ENCODE measurements at places on chromosomes 3 and 15.

- no peak for DNase-seq
These were observed 124.8 kb downstream of the ATP10A start for GRCh38 chr15:25738171-25738965.

GRCh38 chr3:16898595-16899395 is 14.0 kb downstream of the PLCL2 start:
- DNase-seq = no peak

GRCh38 chr3:194736896-194737600 is 51.4 kb downstream of the FAM43A start:
- no peak for DNase-seq

- DNase-seq = no peak
These were observed at the start of gene LTF for GRCh38 chr3:46464326-46465195. LTF (minus strand) TSS chr3:46464905; CDS start chr3:46464867, 38 bp downstream.

DNA sequence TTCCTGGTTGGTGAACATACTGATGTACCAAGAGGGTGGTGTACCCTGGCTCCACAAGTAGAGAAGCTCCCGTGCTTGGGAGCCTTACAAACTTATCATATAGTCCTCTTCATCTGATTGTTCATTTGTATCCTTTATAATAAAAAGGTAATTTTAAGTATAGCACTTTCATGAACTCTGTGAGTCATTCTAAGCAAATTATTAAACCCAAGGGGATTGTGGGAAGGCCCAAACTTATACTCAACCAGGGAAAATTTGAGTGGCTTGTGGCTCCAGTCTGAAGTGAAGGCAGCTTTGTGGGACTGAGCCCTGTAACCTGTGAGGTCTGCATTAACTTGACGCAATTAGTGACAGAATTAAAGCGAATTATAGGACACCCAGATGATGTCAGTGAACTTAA is 29.0 kb downstream of the TTBK2 start:
- DNase-seq = no peak

- DNase-seq = no peak
These were observed 80.6 kb downstream of the ARIH1 start for GRCh38 chr15:72554471-72555425.

GRCh38 chr3:167843481-167843880 is 108.0 kb downstream of the SERPINI1 start:
- DNase-seq = no peak

DNA sequence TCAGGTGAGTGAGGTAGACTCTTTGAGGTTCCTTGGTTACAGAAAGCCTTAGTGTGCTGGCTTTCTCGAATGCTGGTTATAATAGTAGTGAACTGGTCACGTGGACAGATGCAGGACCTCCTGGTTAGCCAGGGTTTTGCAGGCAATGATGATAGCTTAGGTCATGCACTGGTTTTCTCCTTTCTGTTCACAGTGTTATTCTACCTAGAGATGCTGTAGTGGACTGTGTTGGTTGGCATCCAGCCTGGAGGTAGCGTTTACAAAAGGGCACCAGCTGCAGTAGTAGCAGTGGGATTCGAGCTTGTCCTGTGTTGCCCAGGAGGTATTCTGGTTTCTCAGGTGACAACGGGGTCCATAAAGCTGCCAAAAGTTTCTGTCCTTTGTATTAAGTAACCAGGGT is 27.0 kb downstream of the PCCB start:
- no peak for DNase-seq

DNA sequence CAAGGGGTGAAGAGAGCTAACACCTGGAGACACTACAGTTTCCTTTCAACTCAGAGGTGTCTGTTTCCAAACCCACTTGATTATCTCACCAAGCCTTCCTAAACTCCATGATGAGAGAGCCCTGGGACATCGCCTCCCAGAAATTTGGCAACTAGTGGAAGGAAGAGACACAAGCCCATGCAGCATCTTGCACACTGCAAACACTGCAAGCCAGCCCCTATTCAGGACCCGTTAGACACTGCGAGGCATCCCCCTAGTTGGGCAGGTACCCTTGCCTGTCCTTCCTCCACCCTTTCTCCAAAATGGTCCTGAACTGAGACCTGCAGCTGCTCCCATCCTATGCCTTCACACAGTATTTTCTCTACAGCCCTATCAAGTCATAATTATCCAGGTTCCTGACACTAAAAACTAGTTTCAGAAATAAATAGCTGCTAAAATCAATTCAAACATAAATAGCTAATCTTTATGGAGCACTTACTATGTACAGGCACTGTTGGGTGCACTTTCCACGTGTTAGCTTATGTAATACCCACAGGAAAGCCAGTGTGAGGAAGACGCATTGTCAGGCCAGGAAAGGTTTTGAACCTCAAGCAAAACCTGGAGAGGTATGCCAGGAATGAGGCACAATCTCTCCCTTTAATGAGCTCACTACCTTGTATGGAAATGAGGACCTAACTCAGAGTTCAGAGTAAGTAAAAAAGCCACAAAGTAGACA is 2.8 kb downstream of the MAGI1 start:
- DNase-seq = no peak

GRCh38 chr15:94503293-94503692 is 271.9 kb downstream of the MCTP2 start:
- no peak for DNase-seq

DNA sequence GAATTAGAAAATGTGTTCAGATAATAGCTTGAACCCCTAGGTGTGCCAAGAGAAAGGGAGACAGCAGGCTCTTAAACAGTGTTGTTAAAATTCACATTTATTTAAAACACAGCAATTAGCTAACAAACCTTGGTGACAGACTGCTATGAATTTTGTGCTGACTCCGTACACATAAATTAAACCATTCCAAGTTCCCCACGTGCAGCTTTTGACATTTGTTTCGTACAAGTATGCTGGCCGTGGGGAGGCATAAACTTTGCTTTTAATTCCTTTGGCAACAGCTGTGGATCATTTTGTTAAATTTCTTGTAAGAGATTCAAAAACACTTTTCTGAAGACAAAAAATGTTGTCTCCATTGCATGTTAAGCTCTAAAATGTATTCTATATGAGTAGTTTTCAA is 465.3 kb downstream of the FGF12 start:
- DNase-seq = no peak

GRCh38 chr3:185813691-185814215 is 11.1 kb downstream of the IGF2BP2 start:
- no peak for DNase-seq

GRCh38 chr15:74799856-74800558 is 12.6 kb upstream of the LMAN1L start:
- peak; percentile 57 for DNase-seq

DNA sequence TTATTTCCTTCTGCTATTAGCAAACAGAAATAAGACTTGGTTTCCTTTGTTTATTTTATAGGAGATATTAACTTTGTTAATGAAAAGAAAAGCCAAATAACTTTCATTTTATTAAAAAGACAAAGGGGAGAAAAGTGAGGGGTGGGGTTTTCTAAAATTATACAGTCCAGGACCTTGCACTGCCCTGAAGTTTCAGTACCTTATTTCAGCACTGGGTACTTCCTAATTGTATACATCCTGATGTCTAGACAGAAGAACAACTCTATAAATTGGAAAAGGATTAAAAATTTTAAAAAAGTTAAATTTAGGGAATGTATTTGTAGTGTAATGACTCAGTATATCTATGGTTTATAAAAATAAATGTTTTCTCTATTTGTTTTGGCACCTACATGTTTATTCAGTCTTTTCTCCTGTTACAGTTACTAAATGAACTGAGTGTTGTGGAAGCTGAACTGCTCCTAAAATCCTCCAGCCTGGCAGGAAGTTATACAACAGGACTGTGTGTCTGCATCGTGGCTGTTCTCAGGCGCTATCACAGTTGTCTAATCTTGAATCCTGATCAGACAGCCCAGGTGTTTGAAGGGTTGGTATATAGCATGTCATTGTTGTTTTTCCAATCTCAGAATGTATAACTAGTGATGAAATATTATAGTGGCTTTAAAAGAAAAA is 27.6 kb upstream of the P2RY13 start:
- no peak for DNase-seq

GRCh38 chr3:101817992-101818391 is 31.3 kb upstream of the NFKBIZ start:
- no peak for DNase-seq

DNA sequence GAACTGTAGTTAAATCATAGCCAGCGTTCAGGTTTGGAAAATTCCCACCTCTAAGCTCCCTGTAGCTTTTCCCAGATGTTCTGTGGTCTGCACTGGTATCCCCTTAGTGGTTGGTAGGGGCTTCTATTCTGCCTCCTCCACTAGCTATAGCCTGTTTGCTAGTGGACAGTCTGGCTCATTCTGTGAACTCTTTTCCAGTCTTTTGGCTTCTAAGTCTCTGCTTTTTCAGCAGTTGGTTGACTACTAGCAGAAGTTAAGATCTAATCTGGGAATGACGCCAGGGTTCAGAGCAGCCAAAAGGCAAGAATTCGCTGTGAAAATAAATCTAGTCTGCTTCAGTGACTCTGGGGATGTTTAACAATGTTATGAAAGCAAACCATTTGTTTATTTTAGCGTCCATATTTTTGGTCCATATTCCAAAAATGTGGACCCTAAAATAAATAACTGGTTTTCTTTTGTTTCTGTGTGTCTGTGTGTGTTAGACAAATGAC is 73.7 kb upstream of the WDR72 start:
- DNase-seq = no peak
